ENCODE measurements at places on chromosomes 16 and 17.

DNA sequence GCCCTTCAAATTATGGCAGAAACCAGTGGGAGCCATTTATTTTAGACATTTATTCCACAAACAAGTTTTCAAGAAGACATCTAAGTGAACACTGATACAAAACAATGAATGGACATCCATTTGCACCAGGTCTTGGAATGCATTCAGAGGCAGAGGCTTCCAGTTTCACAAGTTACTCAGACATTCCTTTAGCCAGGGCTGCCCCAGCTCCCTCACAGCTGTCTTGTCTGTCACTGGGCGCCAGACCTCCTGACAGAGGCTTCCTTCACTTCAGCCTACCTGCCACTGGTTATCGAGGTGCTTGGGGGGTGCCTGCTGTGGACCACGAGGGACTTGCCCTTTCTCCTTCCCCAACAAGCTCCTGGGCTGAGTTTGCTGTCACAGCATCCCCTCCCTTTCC lies 19.2 kb downstream of the AQP8 start:
- no peak for DNase-seq

- DNase-seq = peak; percentile 57
Observed at GRCh38 chr17:55433029-55433628, 11.5 kb upstream of the MMD start.

DNA sequence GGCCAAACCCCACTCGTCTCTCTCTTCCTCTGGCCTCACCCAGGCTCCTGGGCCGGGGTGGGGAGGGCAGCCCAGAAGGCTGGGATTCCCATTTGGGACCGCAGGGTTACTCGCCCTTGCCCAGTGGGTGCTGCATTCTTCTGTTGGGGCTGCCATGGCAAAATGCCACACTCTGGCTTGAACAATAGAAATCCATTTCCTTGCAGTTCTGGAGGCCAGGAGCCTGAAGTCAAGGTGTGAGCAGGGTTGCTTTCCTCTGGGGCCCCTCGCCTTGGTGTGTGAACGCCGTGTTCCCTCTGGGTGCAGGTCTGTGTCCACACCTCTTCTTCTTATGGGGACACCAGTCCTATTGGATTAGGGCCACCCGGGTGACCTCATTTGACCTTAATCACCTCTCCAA lies 105.8 kb upstream of the GSE1 start:
- no peak for DNase-seq

DNA sequence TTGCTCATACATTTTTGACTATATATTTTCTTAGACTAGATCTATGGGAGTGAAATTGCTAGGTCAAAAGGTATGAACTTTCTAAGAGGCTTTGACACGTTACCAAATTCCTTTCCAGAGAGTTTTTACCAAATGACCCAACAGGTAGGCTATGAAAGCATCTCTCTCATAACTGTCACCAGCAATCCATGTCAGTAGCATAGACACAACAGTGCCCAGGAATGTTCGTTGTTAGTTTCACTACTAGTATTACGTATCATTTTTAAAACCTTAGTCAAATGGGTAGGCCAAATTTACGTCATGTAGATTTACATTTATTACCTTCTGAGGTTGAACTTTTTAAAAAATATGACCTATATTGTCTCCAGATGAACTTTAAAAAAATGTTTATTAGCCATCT lies 66.8 kb downstream of the MARCHF10 start:
- DNase-seq = no peak

- DNase-seq = no peak
Observed at GRCh38 chr16:55624696-55625095, 31.1 kb upstream of the SLC6A2 start.

DNA sequence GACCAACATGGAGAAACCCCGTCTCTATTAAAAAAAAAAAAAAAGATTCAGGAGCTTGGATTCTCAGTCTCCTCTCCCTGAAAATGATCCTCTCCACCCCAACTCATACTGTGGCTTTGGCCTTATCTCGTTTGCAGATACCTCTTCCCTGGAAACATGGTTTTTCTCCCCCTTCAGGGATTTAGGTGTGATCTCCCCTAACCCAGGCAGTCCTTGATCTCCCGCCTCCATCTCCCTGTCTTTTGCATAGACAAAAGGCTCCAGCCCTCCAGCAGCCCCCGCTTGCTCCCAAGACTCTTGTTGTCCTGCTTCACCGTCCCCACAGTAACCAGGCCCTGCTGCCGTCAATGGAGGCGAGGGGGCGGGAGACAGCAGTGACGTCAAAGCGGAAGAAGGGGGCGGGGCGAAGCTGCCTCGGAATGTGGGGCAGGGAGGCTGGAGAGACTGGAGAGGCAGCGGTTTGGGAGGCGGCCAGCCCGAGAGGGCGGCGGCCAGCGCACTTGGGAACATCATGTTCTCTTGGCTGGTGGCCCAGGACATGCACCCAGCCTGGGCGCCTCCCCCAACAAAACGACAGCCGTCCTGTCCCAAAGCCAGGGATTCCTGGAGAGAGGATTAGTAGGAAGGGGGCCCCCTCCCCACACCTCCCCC lies 1.9 kb upstream of the PER1 start:
- DNase-seq = peak; percentile 98

GRCh38 chr17:14805348-14805747 lies 459.8 kb downstream of the PMP22 start:
- DNase-seq = no peak

GRCh38 chr17:39608142-39608981 lies 642 bp upstream of the NEUROD2 start:
- no peak for DNase-seq

GRCh38 chr17:79681628-79682261 lies 49.0 kb upstream of the ENPP7 start:
- no peak for DNase-seq

DNA sequence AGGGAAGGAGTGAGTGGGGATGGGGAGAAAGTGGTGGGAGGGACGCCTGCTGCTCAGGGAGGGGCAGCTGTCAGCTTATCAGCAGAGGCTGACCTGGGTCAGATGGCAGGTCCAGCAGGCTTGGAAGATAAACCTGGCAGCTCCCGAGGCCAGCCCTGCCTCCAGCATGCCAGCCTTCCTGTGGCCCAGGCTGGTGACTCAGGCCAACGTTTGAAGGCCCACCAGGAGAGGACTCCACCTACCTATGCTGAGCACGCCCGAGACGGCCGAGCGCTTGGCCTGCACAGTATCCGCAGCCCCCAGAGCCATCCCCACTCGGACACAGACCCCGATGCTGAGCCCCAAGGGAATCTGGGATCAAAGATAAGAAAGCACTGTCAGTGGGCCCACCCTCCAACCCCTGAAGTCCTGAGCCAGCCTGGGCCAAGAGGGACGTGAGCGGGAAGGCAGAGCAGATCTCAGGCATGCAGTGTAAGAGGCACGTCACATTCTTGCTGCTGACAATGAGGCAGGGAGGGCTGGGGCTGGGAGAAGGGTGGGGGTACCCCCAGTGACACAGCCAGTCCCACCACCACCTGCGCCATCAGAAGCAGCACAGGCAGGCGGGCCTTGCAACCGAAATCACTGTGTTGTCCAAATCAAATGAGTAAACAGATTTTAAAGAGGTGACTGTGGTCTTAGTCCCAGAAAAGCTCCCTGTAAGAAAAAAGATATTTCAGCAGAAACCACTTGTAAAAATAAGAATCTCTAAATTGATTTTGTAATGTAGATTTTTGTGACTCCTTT lies 12.4 kb downstream of the SLC47A2 start:
- DNase-seq = no peak

- no peak for DNase-seq
Observed at GRCh38 chr16:86590501-86591144, 12.3 kb downstream of the FOXL1 start.

DNA sequence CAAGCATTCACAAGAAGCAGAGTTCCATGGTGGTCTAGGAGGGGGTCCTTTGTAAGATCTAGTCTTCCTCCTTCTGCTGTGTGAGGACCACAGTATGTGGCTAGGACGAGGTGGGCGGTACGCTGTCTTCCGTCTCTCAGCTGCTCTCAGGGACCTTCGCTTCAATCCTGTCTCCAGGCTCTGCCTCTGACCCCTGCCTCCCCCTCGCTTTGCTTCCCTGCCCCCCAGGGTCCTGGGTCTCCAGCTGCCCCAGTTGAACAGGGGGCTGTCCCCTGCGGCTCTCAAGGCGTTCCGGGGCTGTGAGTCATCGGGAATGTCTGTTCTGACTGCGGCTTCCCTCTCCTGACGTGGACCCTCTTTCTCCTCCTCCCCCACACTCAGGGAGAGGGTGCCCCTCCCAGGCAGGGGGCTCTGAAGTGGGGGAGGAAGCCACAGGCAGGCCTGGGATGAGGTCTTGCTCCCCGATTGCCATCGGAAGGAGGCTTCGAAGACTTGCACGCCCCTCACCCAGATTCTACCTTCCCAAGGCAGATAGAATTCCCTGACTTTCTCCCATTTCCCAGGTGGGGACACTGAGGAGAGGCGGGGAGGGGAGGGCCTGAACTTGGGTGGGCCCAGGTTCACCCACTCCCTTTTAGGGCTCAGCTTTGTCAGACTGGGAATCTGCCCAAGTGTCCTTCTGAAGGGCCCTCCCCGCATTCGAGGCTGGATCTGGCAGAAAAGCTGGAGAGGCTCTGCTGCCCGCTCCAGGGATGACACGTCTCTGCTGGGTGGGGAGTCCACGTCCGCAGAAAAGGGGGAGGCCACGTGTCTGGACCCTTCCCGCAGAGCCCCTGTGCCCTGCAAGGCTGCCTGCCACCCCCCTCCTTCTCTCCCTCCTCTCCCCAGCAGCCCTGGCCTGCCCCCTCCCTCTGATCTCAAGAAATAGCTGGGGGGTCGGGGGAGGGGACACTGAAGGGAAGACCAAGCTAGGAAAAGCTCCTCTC lies 9.1 kb upstream of the COL1A1 start:
- peak; percentile 93 for DNase-seq

DNA sequence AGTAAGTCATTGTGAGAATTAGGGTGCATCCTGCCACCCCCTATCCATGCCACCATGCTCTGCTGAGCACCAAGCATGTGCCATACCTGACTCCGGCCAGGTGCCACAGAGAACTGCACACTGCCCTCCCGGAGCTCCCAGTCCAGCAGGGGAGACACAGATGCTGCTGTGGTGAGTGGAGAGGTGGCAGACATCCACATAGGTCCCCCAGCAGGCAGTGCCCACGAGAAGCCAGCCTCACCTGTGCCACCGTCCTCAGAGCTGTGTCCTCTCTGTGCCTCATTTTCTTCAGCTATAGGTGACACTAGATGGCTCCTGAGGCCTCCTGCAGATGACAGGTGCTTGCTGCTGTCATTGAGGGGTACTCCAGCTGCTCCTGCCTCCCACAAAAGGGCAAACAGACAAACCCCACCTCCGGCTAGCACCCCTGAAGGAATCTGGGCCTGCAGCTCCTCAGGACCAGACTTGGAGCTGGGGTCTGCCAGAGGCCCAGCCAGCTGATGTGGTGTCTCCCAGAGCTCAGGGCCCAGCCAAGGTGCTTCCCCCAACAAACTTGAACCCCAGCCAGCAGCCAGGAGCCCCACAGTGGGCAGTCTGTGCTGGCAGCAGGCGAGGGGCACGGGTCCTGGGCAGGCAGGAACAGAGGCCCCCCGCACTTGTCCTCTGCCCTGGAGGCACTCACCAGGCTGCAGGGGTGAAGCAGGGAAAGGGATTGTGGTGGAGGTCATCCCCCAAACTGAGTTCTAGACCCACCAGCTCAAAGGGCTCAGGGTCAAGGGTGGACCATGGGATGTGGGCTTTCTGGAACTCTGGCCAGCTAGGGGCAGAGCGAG lies 17.1 kb downstream of the FOXJ1 start:
- DNase-seq = no peak

DNA sequence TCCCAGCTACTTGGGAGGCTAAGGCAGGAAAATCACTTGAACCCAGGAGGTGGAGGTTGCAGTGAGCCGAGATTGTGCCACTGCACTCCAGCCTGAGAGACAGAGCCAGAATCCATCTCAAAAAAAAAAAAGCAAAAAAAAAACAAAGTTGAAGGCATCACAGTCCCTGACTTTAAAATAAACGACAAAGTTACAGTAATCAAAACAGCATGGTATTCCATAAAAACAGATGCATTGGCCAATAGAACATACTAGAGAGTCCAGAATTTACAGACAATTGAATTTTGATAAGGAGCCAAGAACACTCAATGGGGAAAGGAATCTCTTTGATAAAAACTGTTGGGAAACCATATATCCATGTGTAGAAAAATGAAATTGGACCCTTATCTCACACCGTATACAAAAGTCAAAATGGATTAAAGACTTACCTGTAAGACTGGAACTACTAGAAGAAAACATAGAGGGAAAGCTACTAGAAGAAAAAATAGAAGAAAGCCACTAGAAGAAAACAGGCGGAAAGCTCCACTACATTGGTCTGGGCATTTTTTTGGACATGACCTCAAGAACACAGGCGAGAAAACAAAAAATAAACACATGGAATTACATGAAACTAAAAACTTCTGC lies 2.8 kb upstream of the EFCAB13 start:
- DNase-seq = no peak

DNA sequence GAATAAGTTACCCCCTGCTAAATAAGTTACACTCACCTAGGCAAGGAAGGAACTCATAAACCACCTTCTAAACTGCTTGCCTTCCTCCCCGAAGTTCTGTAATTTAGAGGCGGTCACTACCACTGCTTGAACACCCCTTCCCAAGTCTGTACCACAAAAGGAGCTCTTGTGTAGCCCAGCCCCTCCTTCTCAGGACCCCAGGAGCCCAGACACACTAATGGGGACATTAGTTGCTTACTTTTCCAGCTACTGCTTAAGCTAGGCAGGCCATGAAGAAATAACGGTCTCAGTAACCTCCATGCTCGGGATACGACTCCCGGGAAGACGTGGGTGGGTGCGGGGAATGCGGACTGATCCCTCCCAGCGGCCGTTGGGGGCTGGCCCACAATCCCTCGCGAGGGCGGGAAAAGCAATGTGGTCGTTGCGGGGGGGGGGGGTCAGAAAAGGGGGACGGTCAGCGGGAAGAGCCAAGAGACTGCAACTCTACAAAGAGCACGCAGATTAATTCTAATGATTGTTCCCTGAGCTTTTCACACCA lies at the start of gene TEX14:
TSS of gene TEX14 (minus strand) at position 345 of the 538 bp plus-strand sequence. CDS start 40,044 bp downstream, outside the sequence.
- DNase-seq = no peak

DNA sequence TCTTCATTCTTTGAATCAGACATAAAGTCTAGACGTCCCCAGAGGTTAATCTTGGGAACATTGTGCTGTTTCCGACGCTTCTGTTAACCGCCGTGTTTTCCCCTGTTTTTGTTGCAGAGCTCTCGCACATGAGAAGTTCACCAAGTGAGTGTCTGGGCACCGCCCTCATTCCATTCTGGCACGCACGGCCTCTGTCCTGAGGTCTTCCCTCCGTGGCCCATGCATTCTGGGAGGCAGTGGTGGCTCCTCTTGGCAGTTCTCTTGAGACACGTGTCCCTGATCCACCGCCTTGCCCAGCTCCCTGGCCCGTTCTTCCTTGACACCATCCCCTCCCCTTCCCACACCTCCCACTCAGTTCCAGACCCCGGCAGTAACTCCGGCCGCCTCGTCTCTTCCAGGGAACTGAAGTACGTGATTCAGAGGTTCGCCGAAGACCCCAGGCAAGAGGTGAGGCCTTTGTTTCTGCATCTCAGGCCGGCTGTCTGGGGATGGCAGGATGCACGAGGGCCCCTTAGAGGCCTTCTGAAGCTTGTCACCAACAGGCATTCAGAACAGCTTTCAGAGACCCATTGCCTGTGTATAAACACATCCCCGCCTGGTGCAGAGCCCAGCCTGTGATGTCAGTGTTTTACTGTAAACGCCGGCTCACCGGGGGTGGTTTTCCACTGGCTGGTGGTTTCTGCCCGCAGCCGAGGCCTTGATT lies 85.9 kb upstream of the PLCG2 start:
- no peak for DNase-seq

- peak; percentile 66 for DNase-seq
Observed at GRCh38 chr17:42111871-42112551, 503 bp downstream of the DHX58 start.

Data from ACHN (cell line).